ENCODE measurements at places on chromosomes 3 and 15. TPM values are rescaled to one million over a fixed set of nuclear protein-coding genes. Genes with fewer than 3 reads are reported as not detected.

Gene MAP6D1
- total RNA-seq: 2.8 TPM

Gene GPR62
- total RNA-seq: not detected

Gene OR4F15
- not detected for total RNA-seq

Gene LCTL
- 7.8 TPM for total RNA-seq

Gene NPHP3
- total RNA-seq: 46.1 TPM

Gene KNL1
- 2.9 TPM for total RNA-seq

Gene QTRT2
- 12.0 TPM for total RNA-seq

Gene CPEB1
- total RNA-seq: 14.9 TPM

Gene XYLB
- total RNA-seq: 13.5 TPM

Gene PYGO1
- total RNA-seq: 15.9 TPM

Gene LTF
- not detected for total RNA-seq

Gene HRH1
- total RNA-seq: 4.7 TPM

Gene SLC38A3
- total RNA-seq: not detected

Gene FBXW12
- 0.12 TPM for total RNA-seq

Gene PCLAF
- total RNA-seq: 8.8 TPM

Gene SLC9C1
- 1.3 TPM for total RNA-seq

Gene BLM
- total RNA-seq: 0.61 TPM

Gene GCSAM
- not detected for total RNA-seq

Gene GPR171
- not detected for total RNA-seq

Gene CYP8B1
- not detected for total RNA-seq

Gene APOD
- 12.0 TPM for total RNA-seq

Gene IL12A
- total RNA-seq: 2.8 TPM

Gene GPR149
- not detected for total RNA-seq

Gene GOLGA8J
- not detected for total RNA-seq

Gene ACAN
- 8.6 TPM for total RNA-seq

Gene SKOR1
- 0.49 TPM for total RNA-seq

Gene PPARG
- total RNA-seq: 20.8 TPM

Gene NR2E3
- not detected for total RNA-seq

Gene EEF1AKMT4
- 4.7 TPM for total RNA-seq

Gene UBAP1L
- 2.2 TPM for total RNA-seq

Gene GMNC
- total RNA-seq: 0.12 TPM

Gene GYG1
- total RNA-seq: 32.5 TPM

Gene SLC22A14
- total RNA-seq: 0.49 TPM

Gene FBXO45
- total RNA-seq: 6.2 TPM

Gene UPK1B
- total RNA-seq: not detected

Gene KLHL18
- total RNA-seq: 42.7 TPM

Gene ALPK3
- total RNA-seq: 0.12 TPM

Gene NTRK3
- 0.73 TPM for total RNA-seq

Gene C3orf70
- 1.3 TPM for total RNA-seq

Gene EXD1
- not detected for total RNA-seq

Gene VEPH1
- total RNA-seq: 17.2 TPM

Gene FSTL1
- 1,778 TPM for total RNA-seq

Gene ARRDC4
- 121 TPM for total RNA-seq

Gene HYAL3
- total RNA-seq: 3.8 TPM

Gene SPG21
- total RNA-seq: 92.3 TPM

Gene POC1A
- 1.9 TPM for total RNA-seq

Gene CRYGS
- total RNA-seq: 0.85 TPM

Gene CIP2A
- total RNA-seq: 8.6 TPM

Gene ZSCAN29
- total RNA-seq: 25.8 TPM

Gene CCR9
- total RNA-seq: not detected

Gene VWA5B2
- total RNA-seq: not detected

Gene PIF1
- total RNA-seq: 8.4 TPM

Gene FOXL2NB
- total RNA-seq: 10.4 TPM

Gene ARL14
- total RNA-seq: not detected

Gene MYLK
- 211 TPM for total RNA-seq

Gene SLTM
- 60.5 TPM for total RNA-seq

Gene NT5DC2
- 84.9 TPM for total RNA-seq

Gene DPPA4
- total RNA-seq: 2.3 TPM

Gene NR1D2
- total RNA-seq: 67.8 TPM

Gene PLA2G4E
- not detected for total RNA-seq

Measured in hair follicle dermal papilla cell (primary cell).